ENCODE measurements at places on chromosomes 3 and 15. TPM values are rescaled to one million over a fixed set of nuclear protein-coding genes. Genes with fewer than 3 reads are reported as not detected.

DNA sequence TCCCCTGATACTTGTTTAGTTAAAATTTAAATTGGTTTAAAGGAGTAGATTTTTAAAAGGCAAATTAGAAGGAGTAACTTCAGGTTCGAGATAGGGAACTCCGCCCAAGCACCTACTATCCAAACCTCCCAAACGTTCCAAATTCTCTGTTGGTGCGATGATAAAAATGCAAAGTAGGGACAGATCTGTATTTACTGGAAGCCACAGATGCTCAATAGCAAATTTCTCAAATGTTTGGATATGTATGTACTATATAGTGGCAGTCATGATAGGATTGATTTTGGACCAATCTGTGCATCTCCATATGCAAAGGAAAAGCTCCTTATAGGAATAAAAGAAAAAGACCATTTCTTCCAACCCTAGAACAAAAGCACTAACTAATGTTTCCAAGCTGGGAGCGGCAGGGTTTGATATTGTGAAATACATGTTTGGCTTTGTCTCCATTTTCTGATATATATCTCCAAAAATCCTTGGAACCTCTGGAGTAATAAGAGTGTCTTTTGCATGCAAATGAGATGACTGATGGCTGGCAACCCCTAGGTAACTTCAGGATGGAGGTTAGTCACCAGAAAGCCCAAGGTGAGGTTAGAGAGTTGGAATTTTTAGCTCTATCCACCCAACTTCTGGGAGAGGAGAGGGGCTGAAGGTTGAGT, 15.6 kb downstream of the RTP2 start:
- H3K27me3 ChIP-seq, result peaks cover 30% of the 10 kb centered on the region
- H3K4me3 ChIP-seq, result no peak overlapping the region
- H3K36me3 ChIP-seq, result no peaks in the 10 kb centered on the region

DNA sequence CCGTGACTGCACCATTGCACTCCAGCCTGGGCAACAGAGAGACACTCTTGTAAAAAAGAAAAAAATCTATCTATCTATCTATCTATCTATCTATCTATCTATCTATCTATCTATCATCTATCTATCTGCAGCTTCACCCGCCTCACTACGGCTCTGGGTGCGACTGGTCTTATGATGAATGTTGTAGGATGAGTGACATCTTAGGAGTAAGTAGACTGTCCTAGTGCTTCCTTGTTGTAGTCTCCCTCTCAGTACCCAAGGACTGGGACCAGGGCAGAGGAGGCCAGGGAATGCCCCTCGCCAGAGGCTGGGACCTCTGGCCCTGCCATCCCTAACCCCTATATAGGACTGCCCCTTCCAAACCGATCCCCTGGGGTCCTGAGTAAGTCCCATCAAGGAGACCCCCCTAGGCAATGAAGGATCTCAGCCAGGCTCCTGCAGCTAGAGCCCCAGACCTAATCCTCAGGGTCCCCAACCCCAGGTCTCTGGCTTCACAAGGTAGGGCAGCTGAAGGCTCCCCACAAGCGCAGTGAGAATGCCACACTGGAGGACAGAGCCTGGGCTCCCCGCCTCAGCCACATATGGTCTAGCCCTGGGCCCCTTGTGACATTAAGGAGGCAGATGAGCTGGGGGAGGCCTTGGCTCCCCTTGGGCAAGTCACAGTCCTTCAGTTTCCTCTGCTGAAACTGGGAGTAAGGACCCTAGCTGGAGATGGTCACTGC, 879 bp upstream of the SEC13 start:
- DNase-seq, result no peak
- peak overlapping the region; percentile 94 for H3K4me3 ChIP-seq
- H3K27me3 ChIP-seq, result peaks cover 14% of the 10 kb centered on the region
- peak overlapping the region; percentile 63 for H3K27ac ChIP-seq
- H3K36me3 ChIP-seq, result peaks cover 14% of the 10 kb centered on the region

GRCh38 chr3:126976906-126977305, 6.0 kb upstream of the PLXNA1 start:
- peaks cover 7% of the 10 kb centered on the region for H3K36me3 ChIP-seq
- DNase-seq, result no peak
- peaks cover 17% of the 10 kb centered on the region for H3K27me3 ChIP-seq
- H3K27ac ChIP-seq, result no peak overlapping the region
- H3K4me3 ChIP-seq, result no peak overlapping the region
- peaks cover 19% of the 10 kb centered on the region for H3K4me1 ChIP-seq

DNA sequence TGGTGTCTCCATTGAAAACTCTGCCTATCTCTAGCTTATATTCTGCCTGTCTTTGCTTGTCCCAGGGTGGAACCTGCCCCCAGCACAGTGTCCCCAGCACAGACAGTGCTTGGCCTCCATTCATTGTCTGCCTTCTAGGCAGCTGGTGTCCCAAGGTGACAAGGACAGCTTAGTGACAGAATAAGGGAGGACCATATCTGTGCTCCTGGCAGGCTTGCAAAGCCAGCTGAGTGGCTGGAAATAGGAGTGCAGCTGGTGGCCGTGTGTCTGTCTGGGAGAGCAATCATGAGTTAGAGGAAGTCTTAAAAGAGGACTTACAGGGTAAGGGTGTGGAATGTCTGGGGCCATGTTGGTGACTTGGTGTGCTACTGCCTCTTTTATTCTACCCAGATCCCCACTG, 33.4 kb downstream of the SCN5A start:
- no peak overlapping the region for H3K27ac ChIP-seq
- no peaks in the 10 kb centered on the region for H3K36me3 ChIP-seq
- no peak for DNase-seq
- H3K4me3 ChIP-seq, result no peak overlapping the region

GRCh38 chr15:53378096-53378800, 381.2 kb downstream of the WDR72 start:
- H3K4me1 ChIP-seq, result no peaks in the 10 kb centered on the region
- H3K27me3 ChIP-seq, result no peaks in the 10 kb centered on the region
- no peak for DNase-seq
- no peak overlapping the region for H3K4me3 ChIP-seq
- no peaks in the 10 kb centered on the region for H3K36me3 ChIP-seq

DNA sequence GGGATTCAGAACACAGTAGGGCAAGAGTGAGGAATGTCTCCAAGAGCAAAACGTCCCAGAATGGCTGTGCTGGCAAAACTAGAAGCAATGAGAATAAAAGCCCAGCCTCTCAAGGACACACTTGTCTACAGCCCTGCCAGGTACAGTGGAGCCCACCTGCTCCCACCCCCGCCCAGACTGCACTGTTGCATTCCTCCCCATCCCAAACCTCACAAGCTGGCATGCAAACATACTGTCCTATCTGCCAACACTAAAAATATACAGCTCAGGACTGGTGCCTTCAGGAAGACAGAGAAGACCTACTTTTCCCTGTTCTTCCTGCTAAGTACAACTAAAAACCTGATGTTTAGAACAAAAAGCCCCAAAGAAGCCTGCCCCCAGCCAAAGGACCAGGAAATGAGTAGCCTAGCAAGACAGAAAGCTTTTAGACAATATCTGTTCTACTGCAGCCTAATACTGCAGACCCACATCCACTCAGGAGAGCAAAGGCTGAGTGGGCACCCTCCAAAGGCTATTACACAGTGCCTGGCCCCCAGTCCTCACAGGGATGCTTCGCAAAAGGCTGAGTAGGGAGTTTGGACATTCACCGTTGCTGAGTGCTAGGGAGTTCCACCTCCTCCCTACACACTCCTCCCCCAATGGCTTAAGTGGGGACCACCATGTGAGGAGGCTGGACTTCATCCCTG, 13.5 kb downstream of the OCA2 start:
- peaks cover 4% of the 10 kb centered on the region for H3K36me3 ChIP-seq
- H3K27me3 ChIP-seq, result peaks cover 19% of the 10 kb centered on the region
- no peak overlapping the region for H3K27ac ChIP-seq

DNA sequence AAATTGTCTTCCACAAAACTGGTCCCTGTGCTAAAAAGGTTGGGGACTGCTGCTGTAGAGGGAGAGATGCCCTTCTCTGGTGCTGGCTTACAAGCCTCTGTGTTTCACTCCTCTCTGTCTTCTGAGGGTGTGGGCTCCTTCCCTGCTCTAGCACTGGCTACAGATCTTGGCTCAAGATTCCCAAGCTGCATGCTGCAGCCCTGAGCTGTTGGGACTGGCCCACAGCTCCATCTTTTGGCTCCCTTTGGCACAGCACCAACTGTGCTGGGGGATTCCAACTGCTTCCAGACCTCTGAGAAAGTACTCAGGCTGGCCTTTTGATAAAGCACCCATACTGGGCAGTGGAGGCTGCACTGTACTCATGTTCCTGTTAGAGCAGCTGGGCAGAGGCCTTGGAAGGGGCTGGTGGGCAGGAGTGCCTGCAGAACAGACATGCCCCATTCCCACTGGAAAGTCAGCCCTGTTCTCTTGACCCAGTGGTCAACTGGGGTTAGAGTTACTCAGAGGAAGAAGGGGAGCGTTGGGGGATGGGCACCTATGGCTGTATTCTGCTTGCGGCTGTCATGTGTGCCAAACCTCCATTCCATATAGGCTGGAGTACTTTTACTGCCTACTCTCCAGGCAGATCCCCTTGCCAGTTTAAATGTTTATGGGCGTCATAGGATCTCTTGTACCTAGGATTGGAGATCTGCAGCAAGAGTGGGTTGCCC, 55.7 kb downstream of the GALK2 start:
- H3K27ac ChIP-seq, result no peak overlapping the region
- no peaks in the 10 kb centered on the region for H3K27me3 ChIP-seq
- peaks cover 26% of the 10 kb centered on the region for H3K4me1 ChIP-seq
- no peak overlapping the region for H3K4me3 ChIP-seq
- H3K36me3 ChIP-seq, result peaks cover 65% of the 10 kb centered on the region
- DNase-seq, result no peak

- no peak overlapping the region for H3K4me3 ChIP-seq
- H3K27ac ChIP-seq, result no peak overlapping the region
- peaks cover 6% of the 10 kb centered on the region for H3K4me1 ChIP-seq
- peaks cover 60% of the 10 kb centered on the region for H3K27me3 ChIP-seq
Measured at GRCh38 chr15:65395567-65396202, 17.9 kb upstream of the IGDCC3 start.

DNA sequence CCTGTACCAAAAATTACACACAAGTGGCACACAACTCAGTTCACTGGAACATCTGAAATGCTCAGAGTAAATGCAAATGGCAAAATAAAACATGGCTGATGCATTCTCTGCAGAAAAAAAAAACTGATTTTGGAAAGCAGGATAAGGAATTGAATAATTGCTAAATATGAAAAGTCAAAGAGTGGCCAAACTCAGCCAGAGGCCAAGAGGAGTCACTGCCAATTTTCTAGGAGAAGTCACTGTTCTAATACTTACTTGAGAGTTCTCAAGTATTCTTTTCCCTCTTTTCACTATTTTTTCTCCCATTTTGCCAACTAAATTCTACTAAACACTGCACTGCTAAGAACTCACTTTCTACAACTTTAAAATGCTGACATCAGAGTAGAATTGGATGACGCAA, 1018.6 kb downstream of the TUSC7 start:
- no peak overlapping the region for H3K27ac ChIP-seq
- H3K27me3 ChIP-seq, result no peaks in the 10 kb centered on the region
- no peak overlapping the region for H3K4me3 ChIP-seq
- H3K4me1 ChIP-seq, result no peaks in the 10 kb centered on the region

GRCh38 chr3:114480442-114480841, 186.6 kb downstream of the TIGIT start:
- H3K36me3 ChIP-seq, result no peaks in the 10 kb centered on the region
- H3K27ac ChIP-seq, result no peak overlapping the region
- H3K27me3 ChIP-seq, result no peaks in the 10 kb centered on the region
- H3K4me3 ChIP-seq, result no peak overlapping the region
- peaks cover 15% of the 10 kb centered on the region for H3K4me1 ChIP-seq
- no peak for DNase-seq

- DNase-seq, result no peak
- no peaks in the 10 kb centered on the region for H3K4me1 ChIP-seq
- no peak overlapping the region for H3K27ac ChIP-seq
- no peaks in the 10 kb centered on the region for H3K36me3 ChIP-seq
- H3K4me3 ChIP-seq, result no peak overlapping the region
- H3K27me3 ChIP-seq, result no peaks in the 10 kb centered on the region
Measured at GRCh38 chr3:29718661-29719065, 437.8 kb downstream of the RBMS3 start.

GRCh38 chr3:63674586-63674985, 22.1 kb downstream of the SNTN start:
- H3K4me3 ChIP-seq, result no peak overlapping the region
- DNase-seq, result no peak
- H3K27ac ChIP-seq, result no peak overlapping the region
- no peaks in the 10 kb centered on the region for H3K27me3 ChIP-seq

DNA sequence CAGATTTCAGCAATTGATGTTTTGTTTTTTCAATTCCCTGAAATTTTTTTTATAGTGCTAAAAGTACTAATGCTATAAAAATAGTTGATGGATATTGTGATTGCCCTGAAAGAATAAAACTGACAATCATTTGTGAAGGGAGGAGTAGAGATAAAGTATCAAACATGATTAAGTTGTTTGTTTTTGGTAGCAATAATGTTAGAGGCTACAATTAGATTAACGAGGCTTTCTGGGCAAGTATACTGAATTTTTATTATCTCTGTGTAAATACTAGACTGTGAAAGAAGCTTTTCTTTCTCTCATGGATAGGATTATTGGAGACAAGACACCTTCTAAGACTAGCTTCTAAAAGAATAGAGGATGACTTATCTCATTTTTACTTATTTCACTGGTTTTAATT, 15.6 kb downstream of the NR1D2 start:
- H3K27me3 ChIP-seq, result no peaks in the 10 kb centered on the region
- H3K4me1 ChIP-seq, result peaks cover 2% of the 10 kb centered on the region
- no peak overlapping the region for H3K4me3 ChIP-seq

WDR93 gene
- total RNA-seq, result not detected

GRCh38 chr3:102224171-102224570, 210.6 kb upstream of the ZPLD1 start:
- no peak overlapping the region for H3K4me3 ChIP-seq
- peaks cover 12% of the 10 kb centered on the region for H3K27me3 ChIP-seq
- H3K27ac ChIP-seq, result no peak overlapping the region
- H3K36me3 ChIP-seq, result peaks cover 4% of the 10 kb centered on the region

DNA sequence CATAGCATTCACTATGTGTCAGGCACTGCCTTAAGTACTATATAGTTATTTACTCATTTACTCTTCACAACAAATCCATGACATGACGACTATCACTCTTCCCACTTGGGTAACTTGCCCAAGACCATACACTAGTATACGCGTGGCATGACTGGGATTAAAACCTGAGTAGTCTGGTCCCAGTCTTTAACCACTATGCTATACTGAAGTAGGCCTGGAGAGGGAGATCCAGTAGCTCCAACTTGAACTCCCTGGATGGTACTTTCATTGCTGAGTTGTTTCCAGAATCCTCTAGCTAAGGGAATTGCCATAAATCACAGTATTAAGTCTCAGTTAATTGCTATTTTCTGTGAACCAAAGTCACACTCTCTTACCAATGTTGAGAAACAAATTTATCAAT, 116.2 kb upstream of the LSAMP start:
- H3K36me3 ChIP-seq, result no peaks in the 10 kb centered on the region
- no peak for DNase-seq
- H3K27ac ChIP-seq, result no peak overlapping the region
- H3K27me3 ChIP-seq, result no peaks in the 10 kb centered on the region

GRCh38 chr3:101780661-101781060, 1.6 kb downstream of the NXPE3 start:
- H3K36me3 ChIP-seq, result peaks cover 27% of the 10 kb centered on the region
- H3K4me3 ChIP-seq, result peak overlapping the region; percentile 81
- peaks cover 62% of the 10 kb centered on the region for H3K4me1 ChIP-seq
- no peak overlapping the region for H3K27ac ChIP-seq
- H3K27me3 ChIP-seq, result no peaks in the 10 kb centered on the region
- no peak for DNase-seq
